ENCODE measurements at places on chromosomes 13 and 19. TPM values are rescaled to one million over a fixed set of nuclear protein-coding genes. Genes with fewer than 3 reads are reported as not detected.
A peak's percentile ranks its signal among the peaks of the same experiment; 100 is the strongest.

- no peaks in the 10 kb centered on the region for H3K36me3 ChIP-seq
- H3K27me3 ChIP-seq, result peaks cover 5% of the 10 kb centered on the region
- peak overlapping the region; percentile 30 for H3K27ac ChIP-seq
- H3K4me3 ChIP-seq, result no peak overlapping the region
- peaks cover 19% of the 10 kb centered on the region for H3K4me1 ChIP-seq
These were observed 5.4 kb upstream of the PALM start for GRCh38 chr19:703329-703650.

GRCh38 chr19:15028490-15028889, 20.8 kb upstream of the CASP14 start:
- H3K36me3 ChIP-seq, result no peaks in the 10 kb centered on the region
- H3K4me1 ChIP-seq, result no peaks in the 10 kb centered on the region
- no peak overlapping the region for H3K4me3 ChIP-seq
- no peak for DNase-seq
- H3K27me3 ChIP-seq, result no peaks in the 10 kb centered on the region

- no peaks in the 10 kb centered on the region for H3K36me3 ChIP-seq
- H3K4me3 ChIP-seq, result no peak overlapping the region
- H3K27me3 ChIP-seq, result no peaks in the 10 kb centered on the region
These were observed 87.2 kb downstream of the SLC7A1 start for GRCh38 chr13:29508130-29508875.

GRCh38 chr19:46226438-46226973, 3.0 kb upstream of the IGFL1 start:
- no peak overlapping the region for H3K27ac ChIP-seq
- peaks cover 30% of the 10 kb centered on the region for H3K27me3 ChIP-seq
- no peak for DNase-seq
- H3K36me3 ChIP-seq, result no peaks in the 10 kb centered on the region
- peaks cover 14% of the 10 kb centered on the region for H3K4me1 ChIP-seq

GRCh38 chr13:109307027-109307426, 479.4 kb downstream of the IRS2 start:
- H3K27ac ChIP-seq, result no peak overlapping the region
- DNase-seq, result no peak
- H3K27me3 ChIP-seq, result no peaks in the 10 kb centered on the region
- H3K4me1 ChIP-seq, result no peaks in the 10 kb centered on the region
- no peak overlapping the region for H3K4me3 ChIP-seq

- no peak overlapping the region for H3K4me3 ChIP-seq
- H3K4me1 ChIP-seq, result peaks cover 24% of the 10 kb centered on the region
- H3K27me3 ChIP-seq, result no peaks in the 10 kb centered on the region
- H3K36me3 ChIP-seq, result peaks cover 8% of the 10 kb centered on the region
- DNase-seq, result peak; percentile 83
- H3K27ac ChIP-seq, result no peak overlapping the region
These were observed 34.4 kb downstream of the PIP5K1C start for GRCh38 chr19:3665681-3666544.

The MIR17HG gene
- 8.1 TPM for total RNA-seq

The ZNF578 gene
- 4.1 TPM for total RNA-seq

DNA sequence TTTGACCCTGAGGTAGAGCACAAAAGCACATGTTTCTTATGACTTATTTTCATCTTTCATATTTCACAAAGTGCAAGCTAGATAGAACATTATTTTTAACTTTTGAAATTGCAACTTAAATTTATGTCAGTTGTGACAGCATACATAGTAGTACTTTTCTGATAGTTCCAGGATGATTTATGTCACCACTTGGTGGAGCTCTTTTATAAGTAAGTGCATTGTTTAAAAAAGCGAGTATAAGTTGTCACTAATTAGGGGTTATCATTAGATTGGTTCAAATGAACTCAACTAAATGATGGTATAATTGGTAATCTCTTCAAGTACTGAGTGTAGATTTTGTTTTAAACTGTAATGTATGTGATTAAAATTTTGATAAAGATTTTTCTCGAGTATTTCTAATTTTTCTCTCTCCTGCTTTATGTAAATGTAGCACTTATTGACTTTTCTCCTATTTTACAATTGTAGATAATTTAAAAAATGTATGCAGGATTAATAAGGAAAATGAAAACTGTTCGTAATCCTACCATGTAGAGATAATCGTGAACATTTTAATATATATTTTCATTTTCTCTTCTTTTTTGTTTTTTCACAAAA, 31.1 kb downstream of the RB1 start:
- no peak overlapping the region for H3K27ac ChIP-seq
- H3K4me1 ChIP-seq, result no peaks in the 10 kb centered on the region
- no peak overlapping the region for H3K4me3 ChIP-seq

The HS6ST3 gene
- not detected for total RNA-seq

- peak; percentile 85 for DNase-seq
- H3K27ac ChIP-seq, result no peak overlapping the region
- peaks cover 18% of the 10 kb centered on the region for H3K4me1 ChIP-seq
- H3K27me3 ChIP-seq, result peaks cover 2% of the 10 kb centered on the region
- H3K36me3 ChIP-seq, result no peaks in the 10 kb centered on the region
These were observed 19.0 kb downstream of the MRPS12 start for GRCh38 chr19:38949580-38950367.

The DAND5 gene
- not detected for total RNA-seq

- peaks cover 85% of the 10 kb centered on the region for H3K4me1 ChIP-seq
- DNase-seq, result peak; percentile 82
- H3K27ac ChIP-seq, result peak overlapping the region; percentile 32
- no peaks in the 10 kb centered on the region for H3K36me3 ChIP-seq
These were observed 83.9 kb downstream of the GNG7 start for GRCh38 chr19:2618611-2619010.

GRCh38 chr19:11814700-11815035, 595 bp downstream of the ZNF440 start:
- H3K4me1 ChIP-seq, result peaks cover 17% of the 10 kb centered on the region
- peak overlapping the region; percentile 55 for H3K27ac ChIP-seq
- no peak for DNase-seq
- no peaks in the 10 kb centered on the region for H3K36me3 ChIP-seq
- H3K4me3 ChIP-seq, result peak overlapping the region; percentile 83
- no peaks in the 10 kb centered on the region for H3K27me3 ChIP-seq

GRCh38 chr13:29594303-29594709, 1.2 kb downstream of the SLC7A1 start:
- no peaks in the 10 kb centered on the region for H3K27me3 ChIP-seq
- no peak for DNase-seq
- H3K27ac ChIP-seq, result peak overlapping the region; percentile 46
- peaks cover 13% of the 10 kb centered on the region for H3K4me1 ChIP-seq

The LCP1 gene
- total RNA-seq, result 1,113 TPM

The VSTM1 gene
- 0.72 TPM for total RNA-seq

DNA sequence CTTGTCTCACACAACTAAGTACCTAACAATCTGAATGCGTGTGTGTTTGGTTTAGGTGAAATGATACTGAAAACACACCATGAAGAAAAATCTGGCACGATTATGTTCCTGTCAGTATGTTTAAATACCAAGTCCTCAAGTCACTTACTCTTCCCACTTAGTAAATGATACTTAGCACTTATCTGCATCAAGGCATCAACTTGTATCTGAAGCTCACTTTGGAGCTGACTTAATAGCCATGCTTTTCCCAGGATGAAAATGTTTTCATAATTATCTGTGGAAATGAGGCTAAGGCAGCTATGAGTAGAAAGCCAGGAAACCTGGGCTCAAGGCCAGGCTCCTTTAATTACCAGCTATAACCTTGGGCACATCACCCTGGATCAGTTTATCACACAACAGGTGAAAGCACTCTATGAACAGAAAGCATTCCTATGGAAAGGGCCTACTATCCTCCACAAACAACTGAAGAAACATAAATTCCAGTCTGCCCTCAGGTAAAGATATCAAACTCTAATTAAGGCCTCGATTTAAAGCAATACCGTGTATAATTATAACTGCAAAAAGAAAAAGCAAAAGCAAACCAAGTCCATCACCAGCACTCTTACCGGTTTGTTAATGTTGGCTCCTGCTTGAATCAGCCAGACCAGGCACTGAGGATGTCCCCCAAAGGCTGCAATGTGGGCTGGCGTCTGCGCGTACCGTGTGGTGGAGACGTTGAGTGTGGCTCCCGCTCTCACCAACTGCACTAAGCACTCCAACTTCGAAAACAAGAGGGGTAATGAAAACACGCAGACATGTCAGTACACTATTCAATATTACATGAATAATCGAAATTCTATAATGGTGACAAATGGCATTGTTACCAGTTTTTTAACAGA, 4.6 kb downstream of the ANKRD10 start:
- no peak overlapping the region for H3K4me3 ChIP-seq
- no peaks in the 10 kb centered on the region for H3K27me3 ChIP-seq
- no peak for DNase-seq
- peaks cover 13% of the 10 kb centered on the region for H3K4me1 ChIP-seq

The ZSCAN4 gene
- total RNA-seq, result not detected

DNA sequence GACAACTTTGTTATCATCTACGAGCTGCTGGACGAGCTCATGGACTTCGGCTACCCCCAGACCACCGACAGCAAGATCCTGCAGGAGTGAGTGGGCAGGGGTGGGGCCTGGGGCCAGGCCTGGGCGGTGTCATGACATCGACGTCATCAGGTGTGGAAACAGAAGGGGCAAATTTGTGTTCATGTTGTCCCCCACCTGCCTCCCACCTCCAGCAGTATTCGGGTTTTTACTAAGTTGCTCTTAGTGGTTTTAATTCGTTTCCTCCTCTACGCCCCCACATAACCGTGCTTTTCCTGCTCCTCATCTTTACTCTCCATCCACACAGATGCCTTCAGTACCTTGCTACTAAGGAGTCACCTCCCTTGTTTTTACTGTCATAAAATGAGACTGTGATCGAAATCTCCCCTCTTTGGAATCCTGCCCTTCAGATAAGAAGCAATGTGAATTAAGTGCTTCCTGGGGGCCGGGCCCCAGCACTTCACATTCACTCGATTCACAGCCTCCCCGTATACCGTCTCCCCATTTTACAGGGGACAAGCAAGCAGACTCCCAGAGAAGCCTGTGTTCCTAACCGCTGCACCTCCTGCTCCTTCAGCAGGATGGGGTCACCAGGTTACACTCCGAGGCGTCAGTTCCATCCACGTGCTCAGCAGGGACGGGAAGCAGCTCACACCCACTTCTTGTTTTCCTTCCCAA, 10.5 kb downstream of the AP1M1 start:
- H3K27ac ChIP-seq, result no peak overlapping the region
- H3K4me3 ChIP-seq, result no peak overlapping the region
- no peaks in the 10 kb centered on the region for H3K27me3 ChIP-seq
- no peak for DNase-seq
- no peaks in the 10 kb centered on the region for H3K4me1 ChIP-seq

The GAMT gene
- total RNA-seq, result 7.5 TPM

The MARCHF2 gene
- total RNA-seq, result 42.3 TPM

- H3K27ac ChIP-seq, result no peak overlapping the region
- DNase-seq, result no peak
- H3K27me3 ChIP-seq, result no peaks in the 10 kb centered on the region
- no peaks in the 10 kb centered on the region for H3K4me1 ChIP-seq
- H3K36me3 ChIP-seq, result no peaks in the 10 kb centered on the region
These were observed 88.6 kb downstream of the DCT start for GRCh38 chr13:94390881-94391280.

DNA sequence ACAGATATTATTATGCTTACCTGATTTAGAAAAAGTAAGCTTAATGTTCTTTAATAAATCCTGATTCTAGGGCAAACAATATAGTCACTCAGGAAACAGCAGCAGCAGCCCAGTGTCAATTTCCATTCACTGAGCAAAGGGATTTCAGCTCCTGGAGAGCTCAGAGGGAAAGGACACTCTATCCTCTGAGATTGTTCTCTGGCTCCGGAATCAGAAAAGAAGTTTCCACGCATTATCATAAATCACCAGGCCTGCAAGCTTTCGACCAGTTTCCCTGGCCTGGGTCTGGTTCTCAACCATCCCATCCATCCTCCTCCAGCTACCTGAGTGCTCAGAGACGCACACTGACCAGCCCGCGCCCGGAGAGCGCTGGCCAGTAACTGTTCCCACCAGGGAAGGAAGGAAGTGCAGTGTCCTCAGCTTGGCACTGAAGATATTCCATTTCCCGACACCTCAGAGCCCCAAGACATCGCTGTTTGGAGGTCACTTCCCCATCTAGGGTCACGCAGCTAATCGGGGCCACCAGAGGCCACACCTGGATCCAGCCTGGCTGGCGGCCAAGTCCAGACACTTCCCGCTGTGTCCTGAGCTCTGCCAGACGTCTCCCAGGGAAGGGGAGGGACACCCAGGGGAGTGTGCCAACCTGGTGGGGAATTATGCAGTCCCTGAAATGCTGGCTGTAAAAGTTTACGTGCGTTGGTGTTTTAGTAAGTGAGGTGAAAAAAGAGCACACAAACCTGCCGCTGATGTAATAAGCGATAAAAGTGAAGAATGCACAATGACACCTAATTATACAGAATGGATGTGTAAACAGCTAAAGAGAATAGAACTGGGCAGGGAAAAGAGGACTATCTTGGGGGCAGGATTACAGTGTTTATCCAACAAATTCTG, 29.1 kb downstream of the EPS15L1 start:
- DNase-seq, result no peak
- no peak overlapping the region for H3K27ac ChIP-seq
- H3K4me1 ChIP-seq, result peaks cover 86% of the 10 kb centered on the region
- H3K4me3 ChIP-seq, result no peak overlapping the region

GRCh38 chr19:1247748-1248138, 640 bp upstream of the MIDN start:
- DNase-seq, result no peak
- peak overlapping the region; percentile 67 for H3K4me3 ChIP-seq
- peak overlapping the region; percentile 96 for H3K27ac ChIP-seq
- peaks cover 47% of the 10 kb centered on the region for H3K4me1 ChIP-seq
- H3K27me3 ChIP-seq, result no peaks in the 10 kb centered on the region
- H3K36me3 ChIP-seq, result peaks cover 14% of the 10 kb centered on the region

DNA sequence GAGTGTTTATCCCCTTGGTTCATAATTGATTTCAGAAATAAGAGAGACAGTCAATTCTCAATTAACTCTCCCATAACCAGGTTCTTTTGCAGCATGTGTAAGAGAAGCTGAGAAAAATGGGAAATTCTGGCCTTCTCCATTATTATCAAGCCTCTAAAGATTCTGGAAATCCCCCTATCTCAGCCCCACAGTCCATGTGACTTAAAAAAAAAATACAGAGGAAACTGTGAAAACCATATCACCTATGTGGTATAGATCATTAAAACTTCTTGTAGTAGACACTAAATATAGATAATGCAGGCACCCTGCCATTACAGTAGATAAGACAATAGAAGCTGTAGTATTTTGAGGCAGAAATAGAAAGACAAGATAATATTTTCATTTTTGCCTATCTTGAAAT, 34.3 kb upstream of the SOHLH2 start:
- H3K4me1 ChIP-seq, result no peaks in the 10 kb centered on the region
- no peak for DNase-seq
- H3K27ac ChIP-seq, result no peak overlapping the region
- H3K27me3 ChIP-seq, result no peaks in the 10 kb centered on the region
- H3K36me3 ChIP-seq, result no peaks in the 10 kb centered on the region
- H3K4me3 ChIP-seq, result no peak overlapping the region

The INAFM1 gene
- total RNA-seq, result 10.3 TPM

The FPR3 gene
- total RNA-seq, result not detected

The HPN gene
- not detected for total RNA-seq
